ENCODE measurements at places on chromosomes 3 and 15. TPM values are rescaled to one million over a fixed set of nuclear protein-coding genes. Genes with fewer than 3 reads are reported as not detected.

Gene ERICH6
- total RNA-seq: 0.15 TPM

Gene CDC25A
- total RNA-seq: 2.6 TPM

Gene ALAS1
- 68.5 TPM for total RNA-seq

Gene ATP2B2
- total RNA-seq: not detected

Gene CCDC54
- not detected for total RNA-seq

Gene PLA2G4F
- total RNA-seq: not detected

Gene SPINK8
- total RNA-seq: not detected

Gene PDIA5
- total RNA-seq: 46.3 TPM

Gene CHRM5
- under 0.01 TPM for total RNA-seq

Gene PLSCR2
- not detected for total RNA-seq

Gene ZDHHC3
- total RNA-seq: 93.9 TPM

Gene TRPM1
- total RNA-seq: not detected

Gene CD86
- not detected for total RNA-seq

Gene LEKR1
- total RNA-seq: 0.50 TPM

Gene CHRNB4
- not detected for total RNA-seq

Gene POPDC2
- total RNA-seq: 0.15 TPM

Gene ZBED2
- not detected for total RNA-seq

Gene CLDN1
- 0.15 TPM for total RNA-seq

Gene KLHL6
- not detected for total RNA-seq

Gene QARS1
- total RNA-seq: 442 TPM

Gene OR5K2
- total RNA-seq: not detected

Gene DAZL
- not detected for total RNA-seq

Gene SUCNR1
- not detected for total RNA-seq

Gene CACNA2D3
- under 0.01 TPM for total RNA-seq

Gene KCNMB2
- under 0.01 TPM for total RNA-seq

Gene HTR3E
- not detected for total RNA-seq

Gene ACKR2
- total RNA-seq: 0.15 TPM

Gene SH3GL3
- total RNA-seq: 0.29 TPM

Gene CCDC39
- 0.17 TPM for total RNA-seq

Gene EAF2
- total RNA-seq: 0.87 TPM

Gene SLC28A2
- not detected for total RNA-seq

Gene LIPC
- 1.6 TPM for total RNA-seq

Gene CCDC50
- total RNA-seq: 112 TPM

Gene P3H2
- total RNA-seq: 13.9 TPM

Gene HIGD2B
- not detected for total RNA-seq

Gene TF
- 0.17 TPM for total RNA-seq

Gene CKMT1A
- not detected for total RNA-seq

Gene LDHAL6B
- not detected for total RNA-seq

Gene GOLGA6D
- total RNA-seq: not detected

Gene A4GNT
- total RNA-seq: not detected

Gene SMCO1
- total RNA-seq: not detected

Gene SLC6A1
- under 0.01 TPM for total RNA-seq

Gene FEZF2
- total RNA-seq: not detected

Gene TMEM212
- total RNA-seq: not detected

Gene STRIT1
- not detected for total RNA-seq

Gene IGF1R
- total RNA-seq: 49.0 TPM

Gene TIPARP
- 29.7 TPM for total RNA-seq

Gene GPR149
- not detected for total RNA-seq

Gene GNAT1
- total RNA-seq: not detected

Gene ESYT3
- total RNA-seq: not detected

Gene AADAC
- total RNA-seq: 0.33 TPM

Gene CCNB2
- 5.1 TPM for total RNA-seq

Measured in smooth muscle cell of trachea (primary cell).